Cerebellar nuclear complex (tissue), 1 donor: ENCODE measurements at places on chromosomes 3 and 15.

DNA sequence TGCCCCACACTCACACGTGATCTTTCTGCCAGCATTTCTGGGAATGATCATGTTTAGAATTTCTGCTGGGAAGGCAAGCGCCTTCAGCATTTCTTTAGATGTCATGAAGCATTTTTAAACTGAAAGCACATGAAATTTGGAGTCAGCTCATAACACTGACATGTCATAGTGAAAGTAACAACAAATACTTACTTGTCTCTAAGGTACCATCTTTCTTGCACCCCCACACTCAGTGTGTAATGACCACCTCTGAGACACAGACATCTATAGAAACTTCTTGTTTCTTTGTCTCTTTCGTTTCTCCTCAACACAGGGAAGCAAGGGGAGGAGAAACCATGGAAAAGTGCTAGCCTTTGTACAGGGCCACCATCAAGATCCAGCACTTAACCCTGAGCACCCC, 171.7 kb downstream of the RORA start:
- no peak for DNase-seq

- DNase-seq, result no peak
Measured at GRCh38 chr15:101152914-101153313, 98.9 kb downstream of the CHSY1 start.

- DNase-seq, result no peak
Measured at GRCh38 chr3:194508491-194509453, 22.0 kb upstream of the ATP13A3 start.

- no peak for DNase-seq
Measured at GRCh38 chr3:68974711-68975110, 38.8 kb downstream of the EOGT start.

- DNase-seq, result no peak
Measured at GRCh38 chr15:61049934-61050333, 179.2 kb downstream of the RORA start.

- DNase-seq, result no peak
Measured at GRCh38 chr3:52852419-52852818, 17.6 kb upstream of the MUSTN1 start.

- DNase-seq, result no peak
Measured at GRCh38 chr3:155581579-155581978, 163.3 kb downstream of the PLCH1 start.

DNA sequence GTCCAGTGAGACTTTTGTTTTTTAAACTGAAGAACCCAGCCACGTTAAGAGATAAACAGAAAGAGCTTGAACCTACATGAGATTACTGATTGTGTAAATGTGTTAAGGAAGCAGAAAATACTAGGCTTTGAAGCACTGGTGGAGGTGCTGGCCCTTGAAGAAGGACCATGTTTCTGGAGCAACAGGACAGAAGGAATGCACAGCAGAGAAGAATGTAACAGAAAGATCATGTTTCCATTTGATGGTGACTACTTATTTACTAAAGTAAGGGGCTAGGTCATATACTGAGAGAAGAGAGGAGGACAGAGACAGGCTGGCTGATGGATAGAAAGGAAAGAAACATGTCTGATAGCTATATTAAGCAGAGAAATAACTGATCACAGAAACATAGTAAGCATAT, 88.8 kb downstream of the CLASP2 start:
- no peak for DNase-seq

DNA sequence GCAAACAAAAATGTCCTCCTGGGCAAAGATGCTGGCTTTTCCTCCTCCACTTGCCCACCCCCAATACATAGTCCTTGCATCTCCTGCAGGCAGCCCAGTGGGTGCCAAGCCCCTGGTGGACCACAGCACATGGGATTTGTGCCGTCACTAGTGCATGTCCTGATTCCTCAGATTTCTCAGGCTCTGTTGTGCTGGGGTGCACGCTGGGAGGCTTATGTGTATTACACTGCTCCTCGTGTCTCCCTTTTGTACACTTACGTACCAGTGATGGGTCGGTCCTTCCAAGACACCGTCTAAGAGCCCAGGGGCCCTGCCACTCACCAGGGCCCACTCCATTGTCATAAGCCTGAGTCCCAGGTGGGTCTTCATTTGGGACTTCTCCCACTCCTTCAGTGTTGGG, 70.1 kb downstream of the PLXNA1 start:
- no peak for DNase-seq

DNA sequence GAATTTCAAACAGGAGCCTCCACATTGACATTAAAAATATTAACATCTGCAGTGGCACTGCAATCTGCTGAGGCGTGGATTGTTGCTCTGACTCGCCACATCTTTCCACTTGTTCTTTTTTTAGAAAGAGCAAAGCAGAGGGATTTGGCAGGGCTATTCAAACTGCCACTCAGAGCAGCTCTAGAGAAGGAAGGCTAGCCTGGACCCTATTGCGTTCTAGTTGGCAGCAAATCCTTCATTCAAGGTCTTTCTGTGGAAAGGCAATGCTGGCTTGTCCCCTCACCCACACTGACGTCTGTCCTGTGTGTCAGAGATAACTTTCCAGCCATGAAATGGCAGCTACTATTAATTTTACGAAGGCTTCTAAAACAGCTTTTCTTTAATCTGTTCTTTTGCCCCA, 483.2 kb upstream of the SGO1 start:
- no peak for DNase-seq

- DNase-seq, result no peak
Measured at GRCh38 chr15:52738311-52738710, 51.8 kb downstream of the ONECUT1 start.

DNA sequence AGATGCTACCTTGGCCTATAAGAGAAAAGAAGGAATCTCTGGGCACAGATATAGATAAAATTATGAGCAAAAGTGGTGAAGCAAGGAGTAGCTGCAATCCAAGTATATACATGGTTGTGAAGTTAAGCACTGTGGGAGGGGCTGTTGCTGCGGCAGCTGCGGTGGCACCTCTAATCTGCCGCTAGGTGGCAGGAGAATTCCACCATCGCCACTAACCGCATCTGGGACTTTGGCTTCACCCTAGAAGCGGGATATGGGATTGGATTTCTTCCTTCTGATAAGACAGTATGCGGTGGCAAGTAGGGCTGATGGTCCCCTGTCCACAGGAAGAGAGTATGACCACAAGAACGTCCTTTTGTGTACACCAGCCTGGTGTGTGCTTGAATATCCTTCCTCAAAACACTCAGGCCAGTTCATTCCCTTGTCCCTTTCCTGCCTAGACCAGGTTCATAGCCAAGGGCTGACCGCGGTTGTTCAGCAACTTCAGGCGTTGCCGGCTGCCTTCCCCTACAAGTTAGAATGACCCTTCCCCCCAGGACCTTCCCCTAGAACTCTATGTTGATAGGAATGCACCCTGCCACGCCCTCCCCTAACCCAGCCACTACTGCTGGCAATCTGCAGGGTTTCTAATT, 5.1 kb downstream of the MAGEL2 start:
- DNase-seq, result no peak

- DNase-seq, result no peak
Measured at GRCh38 chr3:151837057-151837456, 23.1 kb downstream of the AADAC start.

DNA sequence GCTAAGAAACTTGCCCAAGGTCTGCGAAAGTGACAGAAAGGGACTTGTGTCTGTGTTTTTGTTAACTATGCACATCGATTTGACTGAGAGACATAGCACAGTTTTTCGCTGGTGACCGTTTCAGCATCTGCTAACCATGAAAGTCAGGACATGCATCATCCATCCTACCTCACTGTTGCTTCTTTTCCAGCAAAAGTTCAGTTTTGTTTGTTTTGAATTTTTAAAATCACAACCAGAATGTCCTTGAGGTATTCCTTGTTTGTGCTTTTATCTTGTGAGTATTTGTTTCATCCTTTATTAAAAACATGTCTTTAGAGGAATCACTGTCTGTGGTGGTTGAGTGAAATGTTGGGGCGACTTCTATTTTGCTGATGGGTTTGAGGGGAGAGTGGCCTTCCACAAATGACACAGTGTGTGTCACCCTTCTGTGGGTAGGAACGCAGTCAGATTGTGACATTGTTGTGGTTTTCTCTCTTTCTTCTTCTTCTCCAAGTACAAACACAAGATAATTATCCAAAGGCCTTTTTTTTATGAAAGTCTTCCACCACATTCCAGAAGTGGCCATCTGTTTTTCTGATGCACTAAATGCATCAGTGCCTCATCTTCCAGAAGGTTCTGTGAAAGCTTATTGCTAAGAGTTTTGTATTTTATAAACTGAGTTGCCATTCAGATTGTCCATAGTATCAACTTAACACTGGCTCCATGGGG, 214.4 kb upstream of the NR2E3 start:
- no peak for DNase-seq

GRCh38 chr15:81166636-81167305, 29.9 kb upstream of the IL16 start:
- DNase-seq, result no peak

DNA sequence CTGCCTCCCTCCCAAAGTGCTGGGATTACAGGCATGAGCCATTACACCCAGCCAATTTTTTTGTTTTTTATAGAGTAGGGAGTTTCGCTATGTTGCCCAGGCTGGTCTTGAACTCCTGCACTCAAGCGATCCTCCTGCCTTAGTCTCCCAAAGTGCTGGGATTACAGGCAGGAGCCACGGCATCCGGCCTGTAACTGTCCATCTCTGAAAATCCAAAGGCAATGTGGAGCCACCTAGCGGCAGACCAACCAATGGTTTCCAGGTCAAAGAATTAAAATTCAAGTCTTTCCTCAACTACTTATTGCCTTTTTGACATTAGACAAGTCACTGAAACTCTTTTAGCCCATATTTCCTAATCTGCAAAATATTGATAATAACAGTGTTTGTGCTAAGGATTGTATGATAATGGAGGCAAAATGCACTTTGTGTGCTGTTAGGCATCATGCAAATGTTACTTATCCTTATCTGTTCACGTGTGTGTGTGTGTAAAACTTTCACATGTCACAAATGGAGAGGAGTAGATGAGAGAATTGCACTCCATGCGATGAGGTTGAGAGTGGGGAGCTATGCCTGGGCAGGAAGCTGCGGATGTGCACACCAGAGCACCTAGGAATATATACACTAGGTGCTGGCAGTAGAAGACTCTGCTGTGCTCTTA, 48.7 kb downstream of the COL8A1 start:
- no peak for DNase-seq
